ENCODE measurements at places on chromosomes 12 and 14. TPM values are rescaled to one million over a fixed set of nuclear protein-coding genes. Genes with fewer than 3 reads are reported as not detected.

DNA sequence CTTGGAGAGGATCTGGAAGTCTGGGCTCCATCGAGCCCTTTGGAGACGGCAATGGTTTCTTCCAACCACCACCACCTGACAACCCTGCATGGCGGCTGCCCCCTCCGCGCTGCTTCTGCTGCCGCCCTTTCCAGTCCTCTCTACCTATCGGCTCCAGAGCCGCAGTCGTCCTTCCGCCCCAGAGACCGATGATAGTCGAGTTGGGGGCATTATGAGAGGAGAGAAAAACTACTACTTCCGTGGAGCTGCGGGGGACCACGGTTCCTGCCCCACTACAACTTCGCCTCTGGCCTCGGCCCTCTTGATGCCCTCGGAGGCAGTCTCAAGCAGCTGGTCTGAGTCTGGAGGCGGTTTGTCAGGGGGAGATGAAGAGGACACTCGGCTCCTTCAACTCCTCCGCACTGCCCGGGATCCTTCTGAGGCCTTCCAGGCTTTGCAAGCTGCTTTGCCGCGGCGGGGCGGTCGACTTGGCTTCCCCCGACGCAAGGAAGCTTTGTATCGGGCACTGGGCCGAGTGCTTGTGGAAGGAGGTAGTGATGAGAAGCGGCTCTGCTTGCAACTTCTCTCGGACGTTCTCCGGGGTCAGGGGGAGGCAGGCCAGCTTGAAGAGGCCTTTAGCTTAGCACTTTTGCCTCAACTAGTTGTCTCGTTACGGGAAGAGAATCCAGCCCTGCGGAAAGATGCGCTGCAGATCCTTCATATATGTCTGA is 499 bp downstream of the TOGARAM1 start:
- DNase-seq: peak; percentile 82

Gene MTA1
- 34.8 TPM for total RNA-seq

- DNase-seq: no peak
Measured at GRCh38 chr14:99502989-99503421, 21.8 kb downstream of the CCNK start.

DNA sequence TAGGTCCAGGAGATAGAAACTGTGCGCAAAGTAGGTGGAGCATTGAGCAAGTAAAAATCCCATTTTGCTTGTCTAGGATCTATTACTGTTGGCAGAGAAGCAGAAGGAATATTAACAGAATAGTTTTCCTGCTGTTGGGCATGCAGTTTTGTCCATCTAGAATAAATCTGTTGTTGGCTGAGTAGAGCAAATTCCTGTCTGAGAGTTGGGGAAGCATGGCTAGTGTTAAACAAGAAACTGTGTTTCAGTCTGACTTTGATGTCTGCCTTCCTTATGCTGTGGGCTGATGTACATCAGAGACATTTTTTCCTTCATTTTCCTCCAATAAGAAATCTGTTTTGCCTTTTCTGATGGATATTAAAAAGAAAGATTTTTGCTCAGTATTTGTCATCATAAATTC is 98.2 kb downstream of the RAD52 start:
- no peak for DNase-seq

DNA sequence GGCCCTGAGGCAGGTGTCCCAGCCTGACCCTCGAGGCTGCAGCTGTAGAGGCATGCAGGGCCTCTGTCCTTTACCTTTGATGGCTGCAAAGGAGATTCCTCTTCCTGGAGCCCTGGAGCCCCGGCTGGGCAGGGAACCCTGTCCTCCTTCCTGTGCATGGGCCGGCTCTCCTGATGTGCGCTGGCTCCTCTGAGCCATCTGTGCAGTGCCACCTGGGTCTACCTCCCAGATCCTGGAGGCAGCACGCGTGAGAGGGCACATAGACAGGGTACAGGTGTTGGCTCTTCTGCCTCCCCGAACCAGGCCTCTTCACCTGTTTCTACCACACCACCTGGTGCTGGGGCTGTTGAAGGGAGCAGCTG is 115.1 kb downstream of the BEGAIN start:
- DNase-seq: no peak

DNA sequence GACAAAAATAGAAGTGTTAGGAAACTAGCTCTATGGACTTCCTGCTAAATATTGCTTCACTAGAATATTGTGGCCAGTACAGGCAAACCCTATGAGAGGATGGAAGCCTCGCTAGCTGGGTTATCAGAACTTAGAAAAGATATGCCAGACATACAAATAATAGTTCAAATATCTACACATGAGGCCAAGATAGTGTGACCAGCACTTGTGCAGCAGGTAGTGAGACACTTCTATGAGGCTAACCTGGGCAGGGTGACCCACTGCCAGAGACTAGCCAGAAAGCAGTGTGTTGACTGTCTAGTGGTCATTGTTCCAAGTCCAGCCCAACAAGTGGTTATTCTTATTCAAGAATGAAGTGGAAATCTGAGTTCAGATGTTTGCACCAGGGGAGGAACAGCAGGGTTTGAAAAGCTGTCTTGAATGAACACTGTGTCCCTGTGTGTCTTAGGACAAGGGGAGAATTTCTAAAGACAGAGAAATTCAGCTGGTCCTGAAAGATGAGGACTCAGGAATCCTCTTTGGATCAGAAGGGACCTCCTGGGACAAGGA is 16.3 kb downstream of the TSPAN8 start:
- DNase-seq: no peak

DNA sequence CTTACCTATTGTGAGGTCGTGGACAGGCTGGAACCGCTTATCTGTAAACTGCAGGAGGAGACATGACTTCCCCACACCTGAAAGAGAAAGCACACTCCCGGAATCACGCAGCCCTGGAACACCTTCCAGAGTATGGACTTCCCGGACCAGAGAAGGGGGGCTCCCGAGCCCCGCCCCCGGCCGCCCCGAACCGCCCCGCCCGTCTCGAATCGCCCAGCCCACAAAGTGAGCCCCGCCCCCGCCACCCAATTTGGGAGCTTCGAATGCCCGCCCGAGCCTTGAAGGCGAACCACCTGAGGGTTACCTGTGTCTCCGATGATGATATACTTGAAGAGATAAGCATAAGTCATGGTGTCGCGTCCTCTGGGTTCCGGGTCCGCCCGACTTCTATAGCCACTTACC is 235 bp downstream of the RAB2B start:
- DNase-seq: peak; percentile 88

DNA sequence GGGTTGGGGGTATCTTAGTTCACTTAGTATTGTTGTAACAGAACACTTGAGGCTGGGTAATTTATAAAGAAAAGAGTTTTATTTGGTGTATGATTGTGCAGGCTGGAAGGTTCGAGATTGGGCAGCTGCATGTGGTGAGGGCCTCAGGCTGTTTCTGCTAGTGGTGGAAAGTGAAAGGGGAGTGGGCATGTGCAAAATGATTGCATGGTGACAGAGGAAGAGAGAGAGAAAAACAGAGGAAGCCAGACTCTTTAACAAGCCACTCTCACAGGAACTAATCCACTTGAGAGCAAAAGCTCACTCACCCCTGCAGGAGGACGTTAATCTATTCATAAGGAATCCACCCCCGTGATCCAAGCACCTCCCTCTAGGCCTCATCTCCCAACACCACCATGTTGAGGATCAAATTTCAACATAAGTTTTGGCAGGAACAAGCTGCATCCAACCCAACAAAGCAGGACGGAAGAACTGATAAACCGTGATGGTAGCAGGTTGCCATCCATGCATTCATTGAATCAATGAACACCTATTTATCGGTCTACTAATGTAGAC is 165.0 kb upstream of the GZMB start:
- no peak for DNase-seq

Gene KRT81
- total RNA-seq: not detected

DNA sequence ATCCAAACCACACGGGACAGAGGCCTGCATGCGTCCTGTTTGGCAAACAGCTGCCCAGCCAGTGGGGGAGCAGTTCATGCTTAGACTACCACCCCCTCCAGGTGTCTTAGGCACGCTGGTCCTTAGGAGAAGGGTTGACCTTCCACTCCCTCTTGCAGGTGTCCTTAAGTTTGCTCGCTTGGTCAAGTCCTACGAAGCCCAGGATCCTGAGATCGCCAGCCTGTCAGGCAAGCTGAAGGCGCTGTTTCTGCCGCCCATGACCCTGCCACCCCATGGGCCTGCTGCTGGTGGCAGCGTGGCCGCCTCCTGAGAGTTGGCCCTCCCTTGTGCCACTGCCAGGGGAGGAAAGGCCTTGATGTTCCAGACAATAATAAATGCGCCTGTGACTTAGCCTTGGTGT is 1.8 kb downstream of the C12orf57 start:
- no peak for DNase-seq

DNA sequence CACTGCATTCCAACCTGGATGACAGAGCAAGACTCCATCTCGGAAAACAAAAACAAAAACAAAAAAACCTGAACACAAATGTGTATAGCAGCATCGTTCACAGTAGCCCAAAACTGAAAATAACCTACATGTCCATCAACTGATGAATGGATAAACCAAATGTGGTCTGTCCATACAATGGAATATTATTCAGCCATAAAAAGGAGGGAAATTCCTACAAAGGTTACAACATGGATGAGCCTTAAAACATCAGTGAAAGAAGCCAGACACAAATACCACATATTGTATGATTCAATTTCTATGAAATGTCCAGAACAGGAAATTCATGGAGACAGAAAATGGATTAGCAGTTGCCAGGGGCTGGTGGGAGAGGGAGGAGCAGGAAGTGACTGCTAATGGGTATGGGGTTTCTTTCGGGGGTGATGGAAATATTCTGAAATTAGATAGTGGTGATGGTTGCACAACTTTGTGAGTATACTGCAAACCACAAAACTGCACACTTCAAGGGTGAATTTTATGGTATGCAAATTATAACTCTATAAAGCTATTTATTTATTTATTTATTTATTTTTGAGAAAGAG is 4.0 kb downstream of the MYL2 start:
- DNase-seq: no peak

DNA sequence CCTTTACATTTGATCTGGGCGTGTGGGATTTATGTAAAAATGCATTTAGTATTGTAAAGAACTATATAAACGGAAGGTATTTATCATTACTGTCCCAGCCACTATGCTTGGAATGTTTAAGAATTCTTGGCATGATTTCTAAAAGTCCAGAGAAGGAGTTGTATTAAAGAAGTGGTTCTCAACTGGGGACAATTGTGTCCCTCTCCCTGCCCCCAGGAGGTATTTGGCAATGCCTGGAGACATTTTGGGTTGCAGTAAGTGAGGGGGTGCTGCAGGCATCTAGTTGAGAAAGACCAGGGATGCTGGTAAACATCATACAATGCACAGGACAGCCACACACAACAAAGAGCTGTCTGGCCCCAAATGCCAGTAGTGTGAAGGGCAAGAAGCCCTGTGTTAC is 7.2 kb downstream of the SLC38A1 start:
- DNase-seq: no peak

GRCh38 chr12:46904406-46905238 is 78.8 kb upstream of the SLC38A4 start:
- no peak for DNase-seq

Gene STAT2
- 34.5 TPM for total RNA-seq

- no peak for DNase-seq
Measured at GRCh38 chr12:51692016-51692415, 101.0 kb downstream of the SCN8A start.

GRCh38 chr12:30450872-30451271 is 244.8 kb downstream of the IPO8 start:
- no peak for DNase-seq

DNA sequence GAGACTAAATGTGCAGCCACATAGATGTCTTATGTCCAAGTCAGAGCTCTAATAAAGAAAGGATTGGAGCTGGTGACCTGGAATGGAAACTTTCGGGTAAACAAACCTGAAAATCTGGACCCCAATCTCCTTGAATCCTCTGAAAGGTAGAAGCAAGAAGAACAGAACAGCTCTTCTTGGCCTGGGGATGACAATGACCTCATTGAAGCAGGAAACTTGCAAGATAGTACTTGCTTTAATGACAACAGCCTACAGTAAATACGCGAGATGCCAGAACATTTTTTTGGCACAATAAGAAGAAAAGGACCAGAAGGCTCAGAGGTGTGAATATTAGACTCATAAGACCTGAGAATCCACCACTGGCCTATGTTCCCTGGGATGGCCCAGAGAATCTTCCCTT is 4.1 kb upstream of the PRIMA1 start:
- DNase-seq: no peak

DNA sequence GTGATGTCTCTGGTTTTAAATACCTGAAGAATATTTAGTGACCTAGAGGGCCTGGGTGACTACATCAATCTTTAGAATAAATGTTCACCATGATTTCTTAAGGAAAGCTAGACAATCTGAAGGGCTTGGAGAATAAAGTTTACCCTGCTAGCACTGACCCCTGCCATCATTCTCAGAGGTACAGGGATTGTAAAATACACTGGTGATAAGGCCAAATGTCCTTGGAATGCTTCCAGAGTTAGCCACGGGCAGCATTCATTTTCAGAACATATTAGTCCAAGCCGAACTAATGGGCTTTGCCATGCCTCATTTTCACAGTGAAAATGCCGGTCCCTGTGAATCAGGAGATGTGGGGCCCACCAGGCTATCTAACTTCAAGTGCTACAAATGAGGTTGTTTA is 1381.7 kb upstream of the SEL1L start:
- DNase-seq: no peak

GRCh38 chr14:58872061-58872460 is 234.3 kb downstream of the DACT1 start:
- no peak for DNase-seq

GRCh38 chr12:122081697-122082221 is 3.2 kb downstream of the MLXIP start:
- DNase-seq: no peak
